Activated T-cell treated with anti-CD3 and anti-CD28 coated beads, Interleukin-2, amount 50 U/mL, for 72 hours (primary cell): ENCODE measurements at places on chromosomes 16 and 17. TPM values are rescaled to one million over a fixed set of nuclear protein-coding genes. Genes with fewer than 3 reads are reported as not detected.

CDH13 gene
- not detected for total RNA-seq

CMTM4 gene
- 3.9 TPM for total RNA-seq

APPBP2 gene
- total RNA-seq = 29.6 TPM

G6PC1 gene
- not detected for total RNA-seq

CDK5R1 gene
- 22.5 TPM for total RNA-seq

SRL gene
- total RNA-seq = not detected
